Activated CD8-positive, alpha-beta memory T cell treated with anti-CD3 and anti-CD28 coated beads, Interleukin-2, amount 10 ng/mL, durations not matched to agents 7 days and 5 days (primary cell): ENCODE measurements at places on chromosomes 6 and 20. TPM values are rescaled to one million over a fixed set of nuclear protein-coding genes. Genes with fewer than 3 reads are reported as not detected.

GRCh38 chr6:133995296-133995695 lies 42.3 kb downstream of the TBPL1 start:
- no peak for DNase-seq

DNA sequence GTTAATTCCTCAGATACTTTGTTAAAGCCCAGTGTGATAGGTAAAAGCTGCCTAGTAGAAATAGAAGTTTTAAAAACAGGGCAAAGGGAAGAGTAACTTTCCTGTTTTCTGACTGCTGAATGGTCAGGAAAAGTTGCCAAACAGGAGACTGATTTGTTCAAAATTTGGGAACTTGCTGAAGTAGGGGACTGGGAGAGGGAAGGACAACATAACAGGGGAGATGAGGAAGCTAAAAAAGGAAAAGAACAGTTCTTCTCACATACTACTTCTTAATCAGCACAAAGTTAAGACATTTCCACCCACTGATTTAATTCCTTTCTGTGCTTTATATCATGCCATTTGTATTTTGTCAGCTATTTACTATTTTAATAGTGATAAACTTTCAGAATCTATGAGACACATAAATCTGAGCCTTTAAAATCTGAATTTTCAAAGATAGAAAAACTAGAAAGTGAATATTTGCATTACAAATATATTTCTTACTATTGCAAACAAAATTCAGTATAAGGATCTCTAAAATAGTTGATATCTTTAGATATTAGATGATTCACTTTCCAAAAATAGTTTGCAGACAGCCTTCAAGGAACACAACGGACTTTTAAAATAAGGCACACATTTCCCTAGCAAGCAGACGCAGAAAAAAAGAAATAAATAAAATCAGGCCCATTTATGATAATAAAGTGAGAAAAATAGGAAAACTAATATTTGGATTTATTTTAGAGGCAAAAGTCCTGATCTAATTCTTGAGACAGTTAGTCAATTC lies 36.9 kb upstream of the SLC16A10 start:
- DNase-seq = no peak

GRCh38 chr6:9659848-9660247 lies 755.0 kb downstream of the TFAP2A start:
- DNase-seq = no peak

GRCh38 chr6:15299430-15300131 lies 53.7 kb downstream of the JARID2 start:
- peak; percentile 90 for DNase-seq

DNA sequence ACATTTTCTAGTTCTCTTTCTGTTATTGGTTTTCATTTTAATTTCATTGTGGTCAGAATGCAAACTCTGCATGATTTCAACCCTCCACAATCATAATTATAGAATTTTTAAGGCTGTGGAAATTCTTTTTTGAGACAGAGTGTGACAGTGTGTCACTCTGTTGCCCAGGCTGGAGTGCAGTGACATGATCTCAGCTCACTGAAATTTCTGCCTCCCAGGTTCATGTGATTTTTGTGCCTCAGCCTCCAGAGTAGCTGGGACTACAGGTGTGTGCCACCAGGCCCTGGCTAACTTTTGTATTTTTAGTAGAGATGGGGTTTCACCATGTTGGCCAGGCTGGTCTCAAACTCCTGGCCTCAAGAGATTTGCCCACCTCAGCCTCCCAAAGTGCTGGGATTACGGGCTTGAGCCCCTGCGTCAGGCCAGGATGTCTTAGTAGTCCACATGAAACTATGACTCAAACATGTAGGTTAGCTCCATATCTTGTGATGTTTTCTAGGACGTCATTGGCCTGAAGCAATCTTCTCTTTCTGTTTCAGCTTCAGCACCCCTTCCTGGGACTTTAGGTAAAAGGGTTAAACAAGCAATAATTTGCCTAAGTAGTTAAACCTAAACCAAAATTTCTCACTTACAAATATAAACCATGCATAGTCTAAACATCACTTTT lies 47.4 kb upstream of the SAMD3 start:
- DNase-seq = no peak

GRCh38 chr20:1184638-1185315 lies at the start of gene TMEM74B:
TMEM74B (minus strand) TSS chr20:1184981; CDS start chr20:1183801, 1,180 bp downstream.
- no peak for DNase-seq

GRCh38 chr20:57451795-57452661 lies 60.8 kb downstream of the RBM38 start:
- peak; percentile 50 for DNase-seq

- no peak for DNase-seq
Measured at GRCh38 chr6:109453594-109454495, 1.7 kb downstream of the MICAL1 start.

GRCh38 chr20:20547221-20547875 lies 165.1 kb downstream of the RALGAPA2 start:
- no peak for DNase-seq

DNA sequence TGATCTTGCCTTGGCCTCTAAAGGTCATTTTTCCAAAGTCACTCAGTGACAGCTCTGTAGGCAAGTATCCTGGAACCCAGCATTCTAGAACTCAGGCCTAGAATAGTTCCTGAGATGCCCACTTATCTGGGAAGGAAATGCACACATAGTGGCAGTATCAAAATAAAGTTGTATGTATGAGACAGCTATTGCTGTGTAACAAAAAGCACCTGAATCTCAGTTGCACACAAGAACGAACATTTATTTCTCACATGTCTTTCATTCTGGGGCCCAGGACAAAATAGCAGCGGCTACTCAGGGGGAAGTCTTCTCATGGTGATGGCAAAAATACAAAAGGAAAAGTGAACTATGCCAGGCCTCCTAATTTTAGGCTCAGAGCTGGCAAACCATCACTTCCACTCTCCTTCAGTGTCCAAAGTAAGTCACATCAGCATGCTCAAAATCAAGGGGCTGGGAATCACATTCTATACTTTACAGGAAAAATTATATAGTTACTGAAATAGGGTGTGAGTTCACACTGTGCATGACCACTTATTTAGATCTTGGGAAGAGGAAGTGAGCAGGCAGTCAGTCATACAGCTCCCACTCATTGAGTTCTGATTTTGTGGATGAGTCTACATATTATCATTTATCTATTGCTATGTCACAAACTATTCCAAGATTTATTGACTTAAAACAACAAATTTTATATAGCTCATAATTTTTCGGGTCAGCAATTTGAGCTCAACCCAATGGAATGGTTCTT lies 133.7 kb upstream of the RIN2 start:
- no peak for DNase-seq

DNA sequence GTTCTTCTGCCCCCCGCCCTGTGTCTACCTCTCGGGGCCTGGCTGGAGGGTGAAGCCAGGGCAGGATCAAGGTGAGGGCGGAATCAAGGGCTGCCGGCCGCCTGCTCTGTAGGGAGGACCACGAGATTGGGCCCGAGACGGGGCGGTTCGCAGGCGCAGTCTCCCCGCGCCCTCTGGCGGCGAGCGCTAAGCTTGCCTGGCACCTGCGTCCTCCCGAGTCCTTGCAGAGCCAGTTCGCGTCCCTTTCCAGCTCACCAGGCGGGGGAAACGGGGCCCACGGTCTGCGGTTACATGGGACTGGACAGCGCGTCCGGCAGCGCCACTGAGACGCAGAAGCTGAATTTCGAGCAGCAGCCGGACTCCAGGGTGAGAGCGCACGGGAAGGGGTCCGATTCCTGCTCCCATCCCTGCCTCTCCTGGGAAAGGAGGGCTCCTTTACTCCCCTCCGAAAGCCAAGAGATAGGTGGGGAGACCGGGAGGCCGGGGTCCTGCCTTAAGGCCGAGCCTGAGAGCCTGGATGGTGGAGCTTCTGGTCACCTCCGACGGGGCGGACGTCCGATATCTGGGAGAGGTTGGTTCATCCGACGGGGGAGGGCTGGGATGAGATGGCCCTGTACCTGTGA lies 3.6 kb upstream of the MATN4 start:
- DNase-seq = peak; percentile 77

- DNase-seq = no peak
Measured at GRCh38 chr6:8492536-8493133, 57.3 kb upstream of the SLC35B3 start.

DNA sequence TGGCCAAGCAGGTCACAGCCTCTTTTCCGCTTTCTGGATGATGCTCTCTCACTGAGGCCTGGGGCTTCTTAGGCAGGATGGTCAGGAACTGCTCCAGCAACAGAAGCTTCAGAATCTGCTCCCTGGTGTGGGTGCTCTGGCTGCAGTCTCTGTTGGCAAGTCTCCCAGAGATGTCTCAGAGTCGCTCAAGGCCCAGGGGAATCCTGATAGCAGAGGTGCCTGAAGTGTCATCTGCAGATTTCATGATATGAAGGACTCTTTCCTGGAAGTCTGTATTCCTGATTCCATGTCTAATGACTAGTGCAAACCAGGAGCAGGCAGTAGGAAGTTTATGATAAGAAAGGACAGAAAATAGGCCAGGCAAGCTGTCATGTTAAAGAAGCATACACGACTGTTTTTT lies 20.3 kb downstream of the ZSCAN31 start:
- DNase-seq = no peak

- no peak for DNase-seq
Measured at GRCh38 chr20:17657898-17658647, 24.0 kb downstream of the RRBP1 start.

The RRBP1 gene
- 55.7 TPM for total RNA-seq

The TBX18 gene
- total RNA-seq = not detected

The TRIM40 gene
- not detected for total RNA-seq

The FHL5 gene
- total RNA-seq = not detected

The SLC24A3 gene
- not detected for total RNA-seq
